Upper lobe of right lung (tissue), 1 donor: ENCODE measurements at places on chromosomes 1 and 21. TPM values are rescaled to one million over a fixed set of nuclear protein-coding genes. Genes with fewer than 3 reads are reported as not detected.
A peak's percentile ranks its signal among the peaks of the same experiment; 100 is the strongest.

CD160 gene
- total RNA-seq: 0.93 TPM

HUNK gene
- total RNA-seq: 2.0 TPM

TSSK3 gene
- total RNA-seq: 2.5 TPM

PLD5 gene
- 0.87 TPM for total RNA-seq

- DNase-seq: no peak
- H3K4me1 ChIP-seq: peaks cover 10% of the 10 kb centered on the region
- no peak within 1 kb of the TSS for H3K4me3 ChIP-seq
- H3K27ac ChIP-seq: peak within 1 kb of the TSS; percentile 47
- no peaks in the 10 kb centered on the region for H3K36me3 ChIP-seq
- no peaks in the 10 kb centered on the region for H3K27me3 ChIP-seq
Observed at GRCh38 chr1:41021526-41022308, at the start of gene SLFNL1. Gene SLFNL1 (minus strand): TSS chr1:41021725. CDS start chr1:41020660, 1,065 bp downstream.

GRCh38 chr1:173868266-173869020 lies at the start of gene ZBTB37:
Gene ZBTB37 (plus strand): TSS chr1:173868380. CDS start chr1:173870226, 1,846 bp downstream.
- H3K27ac ChIP-seq: peak within 1 kb of the TSS; percentile 96
- peaks cover 48% of the 10 kb centered on the region for H3K4me1 ChIP-seq
- no peaks in the 10 kb centered on the region for H3K27me3 ChIP-seq
- peak; percentile 98 for DNase-seq
- H3K36me3 ChIP-seq: peaks cover 34% of the 10 kb centered on the region
- H3K4me3 ChIP-seq: peak within 1 kb of the TSS; percentile 92

DNA sequence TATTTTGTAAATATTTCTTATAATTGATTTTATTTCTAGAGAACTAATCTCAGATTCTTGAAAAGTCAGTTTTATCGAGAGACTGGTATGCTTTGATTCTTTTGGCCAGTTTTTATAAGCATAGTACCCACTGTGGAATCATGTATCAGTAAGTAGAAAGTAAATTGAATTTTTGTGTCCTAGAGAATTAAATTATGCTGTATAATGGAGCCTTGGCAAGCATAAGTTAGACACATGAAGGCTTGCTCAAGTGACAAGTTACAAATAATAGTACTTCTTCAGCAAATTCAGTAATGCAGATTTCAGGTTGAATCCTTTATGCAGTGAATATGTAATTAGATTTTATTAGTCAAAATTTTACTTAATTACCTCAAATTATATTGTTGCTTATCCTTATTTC lies 40.1 kb downstream of the ADGRL2 start:
- H3K4me1 ChIP-seq: no peaks in the 10 kb centered on the region
- H3K27ac ChIP-seq: no peak overlapping the region
- H3K36me3 ChIP-seq: no peaks in the 10 kb centered on the region
- no peak overlapping the region for H3K4me3 ChIP-seq

DNA sequence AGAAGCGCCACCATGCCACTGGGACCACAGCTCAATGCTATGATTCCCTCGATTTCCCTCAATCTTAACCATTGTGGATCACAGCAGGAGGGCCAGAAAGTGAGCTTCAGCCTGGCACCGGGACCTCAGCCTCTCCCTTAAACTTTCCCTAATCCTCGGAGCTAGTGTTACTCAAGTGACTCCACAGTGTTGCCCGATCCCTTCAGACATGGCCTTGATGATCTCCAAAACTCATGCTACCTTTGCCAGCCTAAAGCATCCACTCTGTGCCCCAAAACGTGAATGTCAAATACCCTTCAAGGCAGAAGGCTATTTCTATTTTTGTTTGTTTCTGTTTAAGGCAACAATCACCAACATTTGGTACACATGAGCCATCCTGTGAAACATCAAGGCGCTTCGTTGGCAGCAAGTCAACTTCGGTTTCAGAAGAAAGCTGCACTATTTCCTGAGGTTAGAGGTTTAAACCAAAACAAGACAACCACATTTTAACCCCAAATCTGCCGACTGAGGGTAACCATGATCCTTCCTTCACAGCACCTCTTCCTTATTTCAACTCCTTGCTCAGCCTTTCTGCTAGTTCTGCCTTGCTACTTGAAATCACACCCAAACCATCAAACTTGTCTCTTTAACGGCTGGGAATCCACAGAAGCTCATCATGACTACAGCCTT lies 94.4 kb upstream of the KRTAP19-8 start:
- H3K4me3 ChIP-seq: no peak overlapping the region
- H3K4me1 ChIP-seq: peaks cover 5% of the 10 kb centered on the region

DNA sequence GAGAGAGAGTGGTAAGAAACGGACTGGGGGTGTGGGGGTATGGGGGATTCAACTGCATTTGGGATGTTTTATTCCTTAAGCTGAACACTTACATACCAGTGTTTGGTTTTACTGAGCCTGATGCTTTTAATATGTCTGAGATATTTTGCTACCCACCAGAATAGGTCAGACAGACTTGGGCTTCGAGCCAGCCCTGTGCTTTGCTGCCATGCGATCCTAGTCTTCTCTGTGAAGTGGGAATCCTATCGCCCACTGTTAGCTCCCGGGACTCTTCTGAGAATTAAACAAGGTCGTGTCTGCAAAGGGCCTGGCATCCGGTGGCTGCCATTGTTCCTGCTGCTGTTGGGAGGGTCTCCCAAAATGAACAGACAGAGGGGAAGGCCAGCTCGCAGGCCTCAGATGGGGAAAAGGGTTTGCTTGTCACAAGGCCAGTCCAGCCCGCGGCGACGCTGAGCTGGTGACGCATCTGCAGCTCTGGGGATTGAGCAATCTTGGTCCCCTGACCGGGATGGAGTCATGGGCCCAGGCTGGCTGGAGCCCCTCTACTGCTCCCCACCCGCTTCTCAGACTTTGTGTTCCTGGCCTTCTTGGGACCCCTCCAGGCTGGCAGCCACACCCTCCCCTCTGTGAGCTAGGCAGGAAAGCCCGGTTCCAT lies 26.9 kb upstream of the ECE1 start:
- no peaks in the 10 kb centered on the region for H3K36me3 ChIP-seq
- peak; percentile 75 for DNase-seq
- no peaks in the 10 kb centered on the region for H3K27me3 ChIP-seq
- H3K4me1 ChIP-seq: peaks cover 58% of the 10 kb centered on the region

GRCh38 chr1:47986761-47987200 lies 10.4 kb downstream of the TRABD2B start:
- peak overlapping the region; percentile 2 for H3K4me3 ChIP-seq
- no peak for DNase-seq
- H3K27me3 ChIP-seq: peaks cover 15% of the 10 kb centered on the region

DNA sequence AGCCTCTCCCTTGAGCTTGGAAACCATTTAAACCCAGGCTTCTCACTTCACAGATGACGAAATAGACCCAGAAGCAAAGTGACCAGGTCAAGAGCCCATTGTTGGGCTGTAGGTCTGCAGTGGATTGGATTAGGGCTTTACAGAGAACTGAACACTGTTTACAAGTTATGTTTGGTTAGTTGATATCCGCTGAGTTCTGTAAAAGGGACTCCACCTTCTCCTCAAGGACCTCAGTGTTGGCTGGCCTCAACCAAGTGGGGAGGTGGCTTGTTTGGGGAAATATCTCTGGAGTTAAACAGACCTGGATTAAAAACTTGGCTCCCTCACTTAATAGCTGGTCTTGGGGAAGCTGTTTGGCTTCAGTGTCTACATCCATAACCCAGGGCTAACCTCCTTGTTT lies 88.1 kb downstream of the UCK2 start:
- peak overlapping the region; percentile 24 for H3K27ac ChIP-seq
- H3K27me3 ChIP-seq: no peaks in the 10 kb centered on the region
- no peak for DNase-seq
- H3K36me3 ChIP-seq: no peaks in the 10 kb centered on the region
- H3K4me3 ChIP-seq: no peak overlapping the region

DNA sequence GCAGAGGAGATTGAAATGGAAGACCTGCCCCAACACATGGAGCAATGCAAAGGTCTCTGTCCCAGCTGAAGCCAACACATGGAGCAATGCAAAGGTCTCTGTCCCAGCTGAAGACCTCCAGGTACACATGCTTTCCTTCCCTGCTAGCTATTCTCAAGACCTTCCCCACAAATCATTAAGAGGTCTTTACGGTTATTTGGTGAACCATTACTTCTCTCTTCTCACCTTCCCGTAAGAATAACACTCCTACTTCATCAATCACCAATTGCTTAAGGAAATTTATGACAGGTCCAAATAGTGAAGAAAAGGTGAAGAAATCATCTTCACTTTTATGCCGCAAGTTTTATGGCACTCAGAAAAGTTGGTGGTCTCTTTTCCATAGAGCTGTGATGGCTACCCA lies 138.8 kb downstream of the NTPCR start:
- no peak for DNase-seq
- no peak overlapping the region for H3K27ac ChIP-seq
- H3K36me3 ChIP-seq: no peaks in the 10 kb centered on the region

GRCh38 chr1:54100500-54100899 lies 47.1 kb downstream of the TCEANC2 start:
- no peak overlapping the region for H3K27ac ChIP-seq
- H3K36me3 ChIP-seq: peaks cover 7% of the 10 kb centered on the region
- H3K4me1 ChIP-seq: peaks cover 5% of the 10 kb centered on the region
- no peak for DNase-seq

- no peak for DNase-seq
- no peaks in the 10 kb centered on the region for H3K36me3 ChIP-seq
- no peak overlapping the region for H3K27ac ChIP-seq
- H3K4me1 ChIP-seq: peaks cover 13% of the 10 kb centered on the region
- no peaks in the 10 kb centered on the region for H3K27me3 ChIP-seq
Observed at GRCh38 chr1:86505564-86505902, 36.8 kb downstream of the CLCA1 start.

DNA sequence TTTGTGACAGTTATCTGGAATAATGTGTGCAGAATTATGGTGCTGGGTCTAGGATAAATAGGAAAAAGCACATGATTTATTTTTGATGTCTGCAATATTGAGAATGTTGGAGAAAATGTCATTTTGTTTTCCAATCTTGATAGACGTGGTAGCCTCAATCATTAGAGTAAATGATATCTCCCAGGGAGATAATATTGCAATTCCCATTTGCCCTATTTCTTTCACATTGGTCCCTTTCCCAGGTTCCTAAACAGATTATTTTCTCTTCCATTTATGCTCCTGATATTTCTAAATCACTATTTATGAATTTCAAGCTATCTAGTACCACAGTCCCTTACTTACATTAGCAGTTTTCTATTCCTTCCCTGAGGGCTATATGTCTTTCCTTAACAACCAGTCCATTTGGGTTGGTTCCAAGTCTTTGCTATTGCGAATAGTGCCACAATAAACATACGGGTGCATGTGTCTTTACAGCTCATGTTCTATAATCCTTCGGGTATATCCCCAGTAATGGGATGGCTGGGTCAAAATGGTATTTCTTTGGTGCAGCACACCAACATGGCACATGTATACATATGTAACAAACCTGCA lies 447.3 kb downstream of the PLA2G4A start:
- no peaks in the 10 kb centered on the region for H3K36me3 ChIP-seq
- H3K27me3 ChIP-seq: no peaks in the 10 kb centered on the region
- no peak for DNase-seq
- H3K4me1 ChIP-seq: no peaks in the 10 kb centered on the region

DNA sequence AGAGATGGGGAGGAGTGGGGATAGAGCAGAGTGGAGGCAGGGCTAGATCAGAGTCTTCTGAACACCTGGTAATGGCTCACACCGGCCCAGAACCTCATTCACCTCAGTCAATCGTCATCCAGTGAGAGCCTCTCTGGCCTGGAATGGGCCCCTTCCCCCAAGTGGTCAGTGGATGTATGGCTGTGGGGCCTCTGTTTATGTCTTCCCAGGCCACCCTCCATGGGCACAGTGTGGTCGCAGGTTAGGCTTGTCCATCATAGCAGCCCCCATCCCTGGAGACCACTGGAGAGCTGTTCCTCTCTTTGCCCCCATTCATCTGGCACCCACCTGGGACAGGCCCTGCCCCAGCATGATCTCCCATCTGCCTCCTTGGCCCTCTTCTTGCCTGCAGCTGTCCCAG lies 29.6 kb upstream of the TENT5C start:
- H3K4me1 ChIP-seq: no peaks in the 10 kb centered on the region
- no peak overlapping the region for H3K27ac ChIP-seq
- peak; percentile 50 for DNase-seq
- no peak overlapping the region for H3K4me3 ChIP-seq
- no peaks in the 10 kb centered on the region for H3K27me3 ChIP-seq

DNA sequence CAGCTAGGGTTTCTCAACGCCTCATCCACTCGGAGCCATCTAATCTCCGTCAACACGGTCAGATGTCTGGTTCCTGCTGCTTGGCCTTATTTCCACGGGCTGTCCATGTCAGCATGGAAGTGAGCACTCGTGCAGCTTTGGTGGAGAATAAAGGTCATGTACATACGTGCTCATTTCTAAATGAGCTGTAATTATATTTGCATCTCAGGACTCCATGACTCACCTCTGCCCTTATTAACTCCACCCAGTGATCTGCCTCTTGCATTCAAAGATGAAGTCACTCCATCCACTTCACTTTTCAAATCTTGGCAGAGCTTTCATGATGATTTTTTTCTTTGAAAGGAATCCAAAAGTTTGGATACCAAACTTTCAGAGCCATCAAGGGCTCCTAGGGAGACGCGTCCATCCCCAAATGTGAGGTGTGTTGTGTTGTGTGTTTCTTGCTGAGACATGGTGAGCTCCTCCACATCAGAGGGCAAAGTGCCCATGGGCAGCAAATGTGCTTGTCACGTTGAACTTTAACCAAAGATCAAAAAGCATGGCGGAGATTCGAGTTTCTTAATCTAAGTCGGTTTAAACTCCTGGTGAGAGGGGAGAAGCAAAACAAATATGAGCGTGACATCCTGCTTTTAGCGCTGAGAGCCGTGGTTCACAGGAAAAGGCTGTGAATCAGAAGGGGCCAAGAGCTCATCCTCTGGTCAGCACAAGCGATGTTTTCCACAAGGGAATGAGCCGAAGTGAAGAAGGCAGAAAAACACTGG lies 68.6 kb upstream of the ERRFI1 start:
- no peak overlapping the region for H3K4me3 ChIP-seq
- H3K27ac ChIP-seq: peak overlapping the region; percentile 55
- peaks cover 30% of the 10 kb centered on the region for H3K4me1 ChIP-seq
- no peak for DNase-seq
- H3K27me3 ChIP-seq: no peaks in the 10 kb centered on the region

- no peak overlapping the region for H3K4me3 ChIP-seq
- H3K4me1 ChIP-seq: no peaks in the 10 kb centered on the region
- H3K27ac ChIP-seq: no peak overlapping the region
- no peaks in the 10 kb centered on the region for H3K36me3 ChIP-seq
- no peaks in the 10 kb centered on the region for H3K27me3 ChIP-seq
- no peak for DNase-seq
Observed at GRCh38 chr1:162984699-162985098, 84.5 kb upstream of the RGS4 start.

DNA sequence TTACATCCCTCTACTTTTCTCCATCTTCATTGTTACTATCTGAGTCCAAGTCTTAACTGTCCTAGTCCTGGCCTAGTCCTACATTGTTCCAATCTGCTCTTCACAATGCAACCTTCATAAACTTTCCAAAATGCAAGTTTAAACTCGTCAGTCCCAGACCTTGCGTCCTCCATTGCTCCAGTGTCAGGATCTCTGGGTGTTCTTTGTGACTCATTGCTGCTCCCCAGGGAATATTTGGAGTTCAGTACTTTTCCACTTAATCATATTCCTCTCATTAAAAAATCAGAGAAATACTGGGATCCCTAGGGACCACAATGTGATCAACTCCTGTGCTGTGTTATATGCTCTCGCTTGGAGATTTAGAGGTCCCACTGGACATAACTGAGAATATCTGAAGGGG lies 18.0 kb upstream of the KPRP start:
- no peak for DNase-seq
- H3K4me3 ChIP-seq: no peak overlapping the region
- H3K4me1 ChIP-seq: no peaks in the 10 kb centered on the region
- H3K27me3 ChIP-seq: no peaks in the 10 kb centered on the region
- H3K36me3 ChIP-seq: no peaks in the 10 kb centered on the region
